Glomerular endothelial cell (primary cell): ENCODE measurements at places on chromosomes 6 and 20.

GRCh38 chr6:13810688-13811446, 3.5 kb downstream of the MCUR1 start:
- no peak for DNase-seq

- DNase-seq = no peak
These were observed 60.0 kb downstream of the NPEPL1 start for GRCh38 chr20:58752565-58752964.

DNA sequence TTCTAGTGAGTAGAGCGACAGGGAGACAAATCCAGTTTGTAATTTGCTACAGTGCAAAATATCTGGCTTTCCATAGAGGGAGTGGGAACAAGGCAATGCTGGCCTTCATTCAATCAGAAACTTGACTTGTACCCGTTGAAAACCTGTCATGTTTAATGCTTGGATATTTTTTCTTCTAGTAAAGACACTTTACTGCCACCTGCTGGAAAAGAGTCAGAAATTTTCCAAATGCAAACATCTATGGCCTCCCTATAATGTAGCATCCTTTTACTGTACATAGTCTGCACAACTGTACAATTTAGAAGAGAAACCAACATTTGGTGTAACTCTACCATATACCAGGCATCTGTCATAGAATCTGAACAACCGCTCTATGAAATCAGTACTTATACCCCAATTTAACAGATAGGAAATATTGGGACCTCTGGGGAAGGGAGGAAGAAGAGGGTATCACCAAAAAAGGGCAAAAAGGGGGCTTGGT, 16.7 kb upstream of the TBC1D20 start:
- peak; percentile 55 for DNase-seq

- DNase-seq = no peak
These were observed 178.8 kb downstream of the IBTK start for GRCh38 chr6:82068721-82069120.

GRCh38 chr20:16175322-16175961, 397.8 kb downstream of the KIF16B start:
- no peak for DNase-seq

DNA sequence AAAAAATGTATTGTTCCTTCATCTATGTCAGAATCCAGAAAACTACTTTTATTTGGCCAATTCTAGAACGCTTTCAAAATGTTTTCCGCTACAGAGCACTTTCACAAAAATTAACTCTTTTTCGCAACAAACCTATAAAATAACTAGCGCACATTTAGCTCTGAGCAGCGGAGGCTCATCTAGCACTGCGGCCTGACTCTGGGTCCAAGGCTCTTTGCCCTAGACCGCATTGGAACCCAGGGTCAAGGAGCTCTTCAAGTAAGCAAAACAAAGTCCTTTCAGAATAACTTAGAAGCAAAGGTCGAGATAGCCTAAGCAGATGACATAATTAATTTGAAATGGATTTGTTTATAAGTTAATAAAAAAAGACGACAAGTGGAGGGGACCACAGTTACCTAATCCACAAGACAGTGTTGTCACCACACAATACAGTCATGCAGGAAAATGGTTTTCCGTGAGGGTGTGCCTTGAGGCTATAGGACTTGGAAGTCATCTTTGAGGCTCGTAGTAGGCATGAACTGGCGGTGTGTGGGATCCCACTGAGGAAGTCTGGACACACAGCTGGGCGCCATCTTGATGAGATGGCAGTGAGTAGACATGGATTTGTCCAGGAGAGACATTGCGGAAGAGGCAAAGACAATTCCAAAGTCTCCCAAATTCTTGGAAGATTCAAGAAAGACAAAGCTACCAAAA, 29.2 kb upstream of the IRF4 start:
- no peak for DNase-seq

GRCh38 chr6:91487696-91488392, 901.0 kb upstream of the MAP3K7 start:
- DNase-seq = no peak

DNA sequence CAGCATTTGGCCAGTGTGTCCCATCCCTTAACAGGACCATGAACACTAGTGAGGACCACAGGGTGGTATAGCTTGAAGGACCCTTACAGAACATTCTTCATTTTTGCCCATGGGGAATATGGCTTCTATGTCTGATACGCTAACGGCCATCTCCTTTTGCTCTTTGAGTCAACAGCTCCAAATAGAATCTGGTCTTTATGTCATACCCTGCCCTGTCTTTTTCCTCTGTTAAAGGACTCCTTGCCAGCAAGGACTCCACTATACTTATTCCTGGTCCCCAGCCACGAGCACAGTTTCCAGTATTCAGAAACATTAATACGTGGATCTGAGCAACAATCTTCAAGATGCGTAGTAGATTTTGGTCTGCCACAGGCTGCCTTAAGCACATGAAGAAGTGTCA, 22.5 kb downstream of the SERPINB1 start:
- DNase-seq = no peak

GRCh38 chr6:37952027-37952426, 132.5 kb downstream of the ZFAND3 start:
- DNase-seq = no peak

DNA sequence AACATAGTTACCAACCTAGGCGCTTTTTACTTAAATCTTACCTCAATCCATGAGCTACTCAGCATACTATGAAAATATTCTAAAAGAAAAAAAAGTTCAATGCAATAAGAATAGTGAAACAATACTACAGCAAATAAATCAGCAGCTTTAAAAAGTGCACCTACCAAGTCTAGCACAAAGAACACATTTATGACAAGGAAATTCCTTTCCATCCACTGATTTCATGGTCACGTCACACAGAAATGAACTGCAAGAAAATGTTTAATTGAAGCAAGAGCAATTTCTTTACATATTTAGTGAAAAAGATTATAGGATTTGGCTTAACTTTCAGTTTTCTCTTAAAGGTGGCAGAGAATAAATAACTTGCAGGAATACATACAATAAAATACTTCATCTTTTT, 36.2 kb downstream of the IBTK start:
- no peak for DNase-seq

- DNase-seq = no peak
These were observed 124.3 kb upstream of the MLIP start for GRCh38 chr6:53986721-53987521.

GRCh38 chr6:108251252-108251651, 9.6 kb downstream of the SNX3 start:
- no peak for DNase-seq

GRCh38 chr6:109342506-109342905, 39.8 kb downstream of the CD164 start:
- no peak for DNase-seq

GRCh38 chr20:41178495-41178894, 41.2 kb downstream of the PLCG1 start:
- no peak for DNase-seq

- no peak for DNase-seq
These were observed 22.7 kb downstream of the LAMA4 start for GRCh38 chr6:112231594-112232060.

- DNase-seq = peak; percentile 27
These were observed 134.7 kb downstream of the AIG1 start for GRCh38 chr6:143195349-143195845.

- DNase-seq = no peak
These were observed 574.2 kb upstream of the CDH4 start for GRCh38 chr20:60677819-60678218.

DNA sequence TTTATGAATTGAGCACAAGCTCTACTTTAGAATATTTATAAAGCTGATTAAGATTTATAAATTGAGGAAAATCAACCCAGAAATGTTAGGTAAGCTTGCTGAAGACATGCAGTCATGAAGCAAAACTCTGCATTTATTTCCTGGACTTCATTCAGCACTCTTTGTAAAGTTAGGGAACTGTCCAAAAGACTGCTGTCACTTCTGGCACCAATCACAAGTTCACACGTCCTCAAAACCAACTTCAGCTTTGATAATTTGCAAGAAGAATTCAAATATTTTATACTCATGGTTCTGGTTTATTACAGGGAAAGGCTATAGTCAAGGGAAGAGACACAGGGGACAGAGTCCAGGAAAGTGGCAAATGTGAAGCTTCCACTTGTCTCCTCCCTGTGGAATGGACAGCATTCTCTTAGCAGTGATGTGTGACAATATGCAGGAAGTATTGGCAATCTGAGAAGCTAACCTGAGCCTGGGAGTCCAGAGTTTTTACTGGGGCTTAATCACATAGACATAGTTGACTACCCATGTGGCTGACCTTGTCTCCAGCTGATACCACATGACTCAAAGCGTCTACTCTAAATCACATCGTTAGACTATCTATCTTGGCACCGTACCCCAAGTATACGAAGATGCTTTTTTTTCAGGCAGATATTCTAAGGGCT, 85.4 kb downstream of the PPP1R14C start:
- no peak for DNase-seq

DNA sequence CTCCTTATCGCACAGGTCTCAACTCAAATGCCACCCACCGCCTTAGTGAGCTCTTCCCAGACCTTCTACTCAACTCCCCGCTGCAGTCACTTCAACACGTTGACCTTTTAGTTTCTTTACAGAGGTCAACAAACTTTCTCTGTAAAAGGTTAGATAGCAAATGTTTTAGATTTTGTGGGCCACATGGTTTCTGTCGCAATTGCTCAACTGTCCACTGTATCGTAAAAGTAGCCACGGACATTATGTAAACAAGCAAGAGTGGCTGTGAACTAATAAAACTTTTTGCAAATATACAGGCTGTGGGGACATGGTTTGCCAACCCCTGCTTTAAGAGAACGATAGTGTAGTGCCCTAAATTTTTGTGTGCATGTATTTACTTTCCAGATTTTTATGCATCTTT, 247.6 kb upstream of the TSHZ2 start:
- no peak for DNase-seq

DNA sequence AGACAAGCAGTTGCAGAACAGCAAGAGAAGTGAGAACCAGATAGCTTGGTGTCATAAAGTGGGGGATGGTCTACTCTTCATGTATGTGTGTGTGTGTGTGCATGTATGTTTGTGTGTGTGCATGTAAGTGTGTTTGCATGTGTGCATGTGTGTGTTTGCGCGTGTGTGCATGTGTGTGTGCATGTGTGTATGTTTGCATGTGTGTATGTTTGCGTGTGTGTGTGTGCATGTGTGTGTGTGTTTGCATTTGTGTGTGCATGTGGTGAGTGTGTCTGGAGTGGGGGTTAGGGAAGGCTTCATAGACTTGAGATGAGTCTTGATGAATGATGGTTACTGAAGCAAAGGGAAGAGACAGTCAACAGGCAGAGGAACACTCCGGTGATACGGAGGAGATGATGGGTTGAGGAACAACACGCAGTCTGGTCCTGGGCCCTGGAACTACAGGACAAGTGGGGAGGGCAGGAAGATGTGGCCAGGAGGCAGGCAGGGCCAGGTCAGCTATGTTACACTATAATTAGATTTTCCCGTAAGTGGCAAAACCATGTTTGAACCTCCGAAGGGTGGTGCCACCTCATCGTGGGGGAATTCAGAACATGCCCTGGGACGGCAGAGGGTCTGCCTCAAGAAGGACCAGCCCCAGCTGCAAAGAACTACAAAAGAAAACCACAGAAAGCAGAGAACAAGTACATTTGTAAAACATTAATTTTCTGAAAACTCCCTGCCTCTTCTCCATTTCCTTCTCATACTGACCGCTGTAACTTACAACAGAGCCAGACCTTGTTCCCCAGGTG, 38.7 kb upstream of the PDE10A start:
- DNase-seq = no peak

DNA sequence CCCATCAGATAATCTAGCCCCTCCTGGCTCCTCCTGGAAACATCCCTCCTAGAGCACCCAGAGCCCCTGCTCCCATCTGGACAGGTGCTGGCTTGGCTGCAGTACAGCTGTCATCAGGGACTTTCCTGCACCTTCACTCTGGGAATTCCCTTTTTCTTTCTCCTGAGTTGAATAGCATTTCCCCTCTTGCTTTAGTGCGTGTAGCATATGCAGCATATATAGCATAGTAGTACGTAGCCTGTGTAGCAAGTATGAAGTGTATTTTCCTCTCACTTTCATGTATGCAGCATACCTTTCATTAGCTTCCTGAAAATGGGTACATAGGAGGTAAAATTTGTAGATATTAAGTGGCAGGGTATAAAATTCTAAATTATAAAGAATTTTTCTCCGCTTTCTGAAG, 352.9 kb downstream of the ESR1 start:
- no peak for DNase-seq

DNA sequence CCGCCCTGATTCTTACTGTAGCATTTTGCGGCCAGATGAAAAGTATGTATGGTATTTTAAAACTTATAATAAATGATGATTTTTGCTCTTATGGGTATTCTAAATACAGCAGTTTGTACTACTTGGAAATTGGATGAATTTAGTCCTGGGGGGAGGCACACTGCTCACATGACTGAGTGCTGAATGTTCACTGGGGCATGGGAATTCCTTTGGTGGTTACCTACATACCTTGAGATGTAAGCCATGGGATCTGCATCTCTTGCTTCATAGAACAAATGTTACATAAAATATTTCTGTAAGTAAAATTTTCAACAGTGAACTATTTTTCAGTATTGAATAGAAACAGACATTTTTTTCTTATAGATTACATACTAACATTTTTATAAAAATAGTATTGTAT, 71.1 kb downstream of the FIG4 start:
- no peak for DNase-seq

GRCh38 chr6:44115866-44116265, 11.4 kb downstream of the MRPL14 start:
- no peak for DNase-seq

DNA sequence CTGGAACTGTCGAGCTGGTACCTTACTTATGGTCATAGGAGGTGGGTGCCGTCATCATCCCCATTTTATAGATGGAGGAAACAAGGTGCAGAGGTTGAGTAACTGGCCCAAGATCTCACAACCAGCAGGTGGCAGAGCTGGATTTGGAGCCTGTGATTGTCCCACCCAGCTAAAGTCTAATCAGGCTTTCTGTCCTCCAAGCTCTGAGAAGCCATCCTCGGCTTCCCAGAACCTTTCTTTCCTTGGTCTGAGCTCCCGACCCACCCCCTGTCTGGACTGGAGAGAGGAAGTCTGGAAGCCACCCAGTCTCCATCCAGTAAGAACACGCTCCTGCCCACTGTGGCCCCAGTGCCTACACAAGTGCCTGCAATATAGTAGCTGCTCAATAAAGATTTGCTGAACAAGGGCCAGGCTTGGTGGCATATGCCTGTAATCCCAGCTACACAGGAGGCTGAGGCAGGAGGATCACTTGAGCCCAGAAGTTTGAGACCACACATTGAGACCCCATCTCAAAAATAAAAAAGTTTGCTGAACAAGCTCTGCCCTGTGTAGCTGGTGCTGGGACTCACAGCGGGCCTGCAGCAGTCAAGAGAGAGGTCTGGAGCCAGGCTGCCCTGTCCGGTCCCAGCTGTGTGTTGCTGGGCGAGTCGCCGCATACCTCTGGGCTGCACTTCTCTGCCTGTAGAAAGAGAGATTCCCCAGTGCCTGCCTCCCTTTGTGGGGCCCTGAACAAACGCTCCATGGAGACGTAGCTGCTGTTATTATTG, 32.5 kb upstream of the DLGAP4 start:
- DNase-seq = peak; percentile 1

- DNase-seq = no peak
These were observed 69.8 kb downstream of the RIN2 start for GRCh38 chr20:19827818-19828217.

- no peak for DNase-seq
These were observed 88.6 kb upstream of the MOCS1 start for GRCh38 chr6:40022867-40023266.
